Activated T-cell treated with anti-CD3 and anti-CD28 coated beads, Interleukin-2, amount 50 U/mL, for 48 hours (primary cell): ENCODE measurements at places on chromosomes 3 and 15.

DNA sequence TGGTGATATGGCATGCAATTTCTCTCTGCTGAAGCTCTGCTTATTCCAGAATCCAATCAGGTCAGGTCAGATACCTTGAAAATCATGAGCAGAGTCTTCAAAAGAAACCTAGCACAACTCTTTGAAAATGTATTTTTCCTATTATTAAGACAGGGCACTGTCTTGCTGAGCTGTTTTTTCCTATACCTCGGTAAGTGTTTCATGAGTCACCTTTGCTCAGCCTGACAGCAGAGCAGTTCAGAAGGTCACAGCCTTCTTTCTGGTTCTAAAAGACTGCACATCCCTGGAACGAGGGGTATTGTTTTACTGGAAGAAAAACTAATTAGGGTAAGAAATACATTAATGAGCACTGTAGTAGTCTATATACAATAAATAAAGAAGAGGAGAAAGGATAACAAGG is 422.0 kb downstream of the SOX2 start:
- no peak for DNase-seq

- DNase-seq = no peak
Measured at GRCh38 chr3:195904368-195904767, 4.0 kb downstream of the TNK2 start.

- no peak for DNase-seq
Measured at GRCh38 chr3:115228266-115228665, 81.2 kb upstream of the ZBTB20 start.

DNA sequence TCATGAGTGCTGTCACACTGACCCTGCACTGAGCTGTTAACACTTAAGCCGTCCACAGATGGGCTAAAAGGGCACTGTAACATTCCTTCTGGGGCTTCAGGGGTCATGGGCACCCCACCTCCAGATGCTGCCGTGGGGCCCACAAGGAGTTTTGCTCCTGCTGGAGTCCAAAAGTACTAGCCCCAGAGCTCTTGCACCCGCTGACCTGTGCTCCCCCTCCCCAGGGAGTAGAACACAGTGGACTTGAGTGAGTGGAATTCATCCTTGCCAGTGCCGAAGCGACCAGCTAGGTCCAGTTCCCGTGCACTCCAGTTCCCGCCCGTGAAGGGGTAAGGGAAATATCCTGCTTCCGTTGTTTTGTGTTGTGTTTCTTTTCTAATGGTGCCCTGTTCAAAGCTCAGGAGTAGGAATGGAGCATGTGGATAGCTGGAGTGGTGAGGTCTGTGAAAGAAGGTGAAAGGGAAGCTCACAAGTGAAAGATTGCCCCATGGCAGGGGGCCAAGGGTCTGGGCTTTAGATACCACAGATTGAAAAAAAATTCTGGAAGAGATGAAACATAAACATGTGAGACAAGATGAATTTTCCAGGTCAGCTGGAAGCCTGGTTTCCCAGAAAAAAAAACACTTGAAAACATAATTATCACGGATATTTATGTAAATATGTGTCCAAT is 36.6 kb downstream of the SLCO2A1 start:
- no peak for DNase-seq

DNA sequence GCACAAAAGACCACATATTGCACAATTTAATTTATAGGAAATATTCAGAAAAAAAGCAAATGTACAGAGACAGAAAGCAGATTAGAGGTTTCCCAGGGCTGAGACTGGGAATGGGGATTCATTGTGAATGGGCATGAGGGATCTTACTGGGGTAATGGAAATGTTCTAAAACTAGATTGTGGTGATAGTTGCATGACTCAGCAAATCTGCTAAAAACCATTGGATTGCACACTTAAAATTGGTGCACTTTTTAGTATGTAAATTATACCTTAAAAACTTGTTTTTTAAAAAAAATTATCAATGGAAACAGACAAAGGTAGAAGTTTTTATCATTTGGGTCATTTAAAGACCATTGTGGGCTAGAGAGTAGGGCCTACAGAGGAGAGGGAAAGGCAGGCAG is 230.6 kb downstream of the IL5RA start:
- DNase-seq = no peak

GRCh38 chr3:160224256-160224655 is 966 bp upstream of the C3orf80 start:
- peak; percentile 22 for DNase-seq
